ENCODE measurements at places on chromosomes 1 and 21.

DNA sequence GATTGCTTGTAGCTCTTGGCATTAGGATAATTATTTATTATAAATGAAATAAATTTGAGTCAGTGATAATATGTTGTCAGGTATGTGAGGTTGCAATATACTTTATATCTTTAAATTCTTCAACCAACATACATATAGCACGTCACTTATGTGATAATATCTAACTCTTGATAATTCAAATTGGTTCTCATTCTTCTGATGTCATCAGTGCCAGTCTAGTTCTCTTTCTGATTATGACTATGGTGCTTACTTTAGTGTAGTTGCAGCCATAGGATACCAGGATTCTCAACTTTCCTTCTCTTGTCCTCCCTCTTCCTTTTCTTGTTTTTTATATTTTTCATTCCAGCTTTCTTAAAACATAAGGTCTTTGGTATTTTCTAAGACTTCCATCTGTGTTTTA is 34.8 kb upstream of the ATP6V1G3 start:
- no peak for DNase-seq

DNA sequence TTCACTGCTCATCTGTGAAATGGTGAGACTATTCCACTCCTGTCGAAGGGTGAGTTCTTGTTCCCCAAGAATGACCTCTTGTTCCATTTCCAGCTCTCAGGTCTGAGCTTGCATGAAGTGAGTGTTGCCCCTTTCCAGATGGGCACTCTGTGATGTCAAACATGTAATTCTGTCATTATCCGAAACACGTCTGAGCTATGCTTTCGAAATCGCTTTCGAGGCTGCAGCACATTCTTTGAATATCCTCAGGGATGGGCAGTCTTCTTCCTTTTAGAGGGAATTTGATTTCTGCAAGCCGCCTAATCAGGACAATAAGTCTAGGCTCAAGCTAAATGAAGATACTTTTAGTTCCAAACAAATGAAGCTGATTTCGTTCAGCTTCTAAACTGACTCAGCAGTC is 15.1 kb downstream of the NFASC start:
- no peak for DNase-seq

DNA sequence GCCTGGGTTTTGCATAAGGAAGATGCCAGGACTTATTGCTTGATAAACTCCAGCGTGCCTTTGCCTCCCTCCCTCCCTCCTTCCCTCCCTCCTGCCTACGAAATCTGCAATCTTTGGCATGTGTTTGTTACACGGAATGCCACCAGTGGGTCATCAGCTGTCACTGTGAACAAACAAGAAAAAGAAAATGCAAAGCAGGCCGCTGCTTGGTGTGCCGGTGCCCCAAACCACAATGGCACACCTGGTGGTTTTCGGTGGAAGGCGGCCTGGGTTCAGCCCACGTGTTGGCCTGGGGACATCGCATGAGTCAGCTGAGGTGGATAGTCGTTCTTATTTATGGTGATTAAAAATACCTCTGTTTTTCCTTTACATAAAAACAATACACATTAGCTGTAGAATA is 16.3 kb upstream of the IFNLR1 start:
- no peak for DNase-seq

DNA sequence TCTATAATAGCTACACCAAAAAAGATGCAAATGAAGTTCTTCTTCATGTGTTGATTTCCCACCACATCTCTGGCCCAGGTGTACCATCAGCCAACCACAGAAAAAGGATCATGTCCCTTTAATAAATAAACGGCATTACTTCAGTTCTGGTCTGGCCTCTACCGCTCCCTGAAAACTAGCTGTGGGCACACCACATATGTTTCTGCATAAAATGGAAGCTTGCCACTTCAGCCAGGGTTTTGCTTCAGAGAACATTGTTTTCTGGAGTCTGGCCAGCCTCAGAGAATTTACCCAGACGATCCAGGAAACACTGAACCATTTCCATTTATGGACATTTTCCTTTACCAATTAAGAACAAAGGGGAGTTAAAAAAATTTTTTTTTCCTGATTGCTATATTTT is 5.8 kb upstream of the LAMC2 start:
- no peak for DNase-seq

GRCh38 chr21:37916310-37917051 is at the start of gene KCNJ6:
KCNJ6 (minus strand) TSS chr21:37916457; CDS start chr21:37840682, 75,775 bp downstream.
- no peak for DNase-seq

DNA sequence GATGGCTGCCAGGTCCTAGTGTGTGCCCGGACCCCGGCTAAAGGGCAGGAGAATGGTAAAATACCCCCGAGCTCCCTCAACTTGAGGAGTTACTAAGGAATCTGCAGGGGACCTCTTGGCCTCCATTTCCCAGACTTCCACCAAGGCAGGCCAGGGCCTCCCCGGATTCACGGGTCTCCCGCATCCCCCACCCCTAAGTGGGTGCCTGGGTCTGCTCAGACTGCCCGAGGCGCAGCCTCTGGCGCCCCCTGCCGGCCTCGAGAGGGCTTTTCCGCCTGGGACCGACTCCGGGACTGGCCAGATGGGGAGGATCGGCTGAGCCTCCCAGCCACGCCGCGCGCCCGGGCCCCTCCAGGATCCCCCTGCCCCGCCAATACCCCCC is 1.7 kb downstream of the PLEKHG5 start:
- DNase-seq, result no peak

DNA sequence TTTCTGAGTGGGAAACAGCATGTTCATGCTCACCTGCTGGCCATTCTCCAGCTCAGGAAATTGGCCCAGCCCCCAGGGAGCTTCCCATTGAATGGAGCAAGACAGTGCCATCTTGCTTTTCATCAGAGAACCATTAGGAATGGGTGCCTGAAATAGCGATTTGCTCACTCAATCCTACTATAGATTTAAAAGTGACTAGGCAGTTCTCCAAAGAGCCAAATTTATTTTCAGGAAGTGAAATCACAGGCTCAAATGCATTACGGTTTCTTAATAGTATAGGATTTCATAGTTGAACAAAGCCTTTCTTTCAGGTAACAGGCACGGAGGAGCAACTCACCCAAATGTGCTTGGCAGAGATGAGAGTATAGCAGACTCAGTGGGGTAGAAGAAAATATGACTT is 272.1 kb downstream of the GRIK1 start:
- DNase-seq, result no peak

GRCh38 chr21:15278279-15278678 is 213.5 kb upstream of the NRIP1 start:
- no peak for DNase-seq

GRCh38 chr21:41229509-41230248 is 61.7 kb downstream of the BACE2 start:
- DNase-seq, result no peak

- no peak for DNase-seq
Measured at GRCh38 chr1:161676958-161677689, 14.2 kb downstream of the FCGR2B start.

DNA sequence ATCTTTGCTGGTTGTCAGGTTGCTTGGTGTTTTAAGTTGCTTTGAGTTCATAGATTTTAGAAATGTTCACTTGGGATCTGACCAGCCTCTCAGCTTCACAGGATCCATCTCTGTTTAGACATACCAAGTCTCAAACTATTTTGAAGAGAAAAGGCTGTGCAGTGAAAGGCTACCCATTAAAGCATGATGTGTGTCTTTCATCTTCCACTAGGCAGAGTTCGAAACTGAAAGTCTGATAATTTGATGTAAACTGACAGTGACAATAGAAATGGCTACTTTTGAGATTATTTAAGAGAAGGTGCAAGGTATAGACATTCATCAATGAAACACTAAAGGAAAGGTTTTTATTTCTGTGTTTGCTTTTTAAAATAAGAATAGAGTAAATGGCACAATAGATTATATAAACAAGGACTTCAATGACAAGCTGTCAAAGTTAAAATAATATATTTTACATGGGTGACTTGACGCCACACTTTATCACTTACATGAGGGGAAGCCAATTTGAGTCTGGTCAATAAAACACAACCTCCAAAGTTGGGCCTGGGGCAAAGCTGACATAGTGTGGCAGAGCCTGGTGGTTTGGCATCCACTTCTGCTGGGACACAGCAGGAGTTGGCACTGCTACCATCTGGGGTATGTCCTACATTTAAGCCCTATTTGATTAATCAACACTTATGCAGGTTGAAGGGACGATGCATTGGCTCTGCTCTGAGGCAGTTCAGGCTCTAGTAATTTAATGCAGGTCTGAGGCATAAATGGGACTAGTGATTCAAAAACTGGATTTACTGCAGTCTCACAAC is 197.7 kb downstream of the CRB1 start:
- no peak for DNase-seq

DNA sequence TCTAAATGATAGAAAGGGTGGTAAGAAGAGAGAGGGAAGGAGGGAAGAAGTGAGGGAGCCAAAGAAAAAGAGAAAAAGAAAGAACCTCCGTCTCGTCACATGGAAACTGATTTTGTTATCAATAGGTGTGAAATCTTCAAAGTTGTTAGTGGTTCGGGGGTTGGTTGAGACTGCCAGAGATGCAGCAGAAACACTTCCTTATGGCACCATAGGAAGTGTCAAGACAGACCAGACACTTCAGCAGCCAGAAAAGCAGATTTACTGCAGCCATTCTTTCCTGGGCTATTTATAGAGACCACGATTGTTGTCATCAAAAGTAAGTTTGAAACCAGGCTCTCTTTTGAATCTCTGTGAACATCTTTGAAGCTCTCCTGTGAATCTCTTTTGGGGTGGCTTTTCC is 150.5 kb downstream of the PLPPR5 start:
- DNase-seq, result no peak

GRCh38 chr1:92259350-92259749 is 39.4 kb downstream of the GLMN start:
- no peak for DNase-seq

DNA sequence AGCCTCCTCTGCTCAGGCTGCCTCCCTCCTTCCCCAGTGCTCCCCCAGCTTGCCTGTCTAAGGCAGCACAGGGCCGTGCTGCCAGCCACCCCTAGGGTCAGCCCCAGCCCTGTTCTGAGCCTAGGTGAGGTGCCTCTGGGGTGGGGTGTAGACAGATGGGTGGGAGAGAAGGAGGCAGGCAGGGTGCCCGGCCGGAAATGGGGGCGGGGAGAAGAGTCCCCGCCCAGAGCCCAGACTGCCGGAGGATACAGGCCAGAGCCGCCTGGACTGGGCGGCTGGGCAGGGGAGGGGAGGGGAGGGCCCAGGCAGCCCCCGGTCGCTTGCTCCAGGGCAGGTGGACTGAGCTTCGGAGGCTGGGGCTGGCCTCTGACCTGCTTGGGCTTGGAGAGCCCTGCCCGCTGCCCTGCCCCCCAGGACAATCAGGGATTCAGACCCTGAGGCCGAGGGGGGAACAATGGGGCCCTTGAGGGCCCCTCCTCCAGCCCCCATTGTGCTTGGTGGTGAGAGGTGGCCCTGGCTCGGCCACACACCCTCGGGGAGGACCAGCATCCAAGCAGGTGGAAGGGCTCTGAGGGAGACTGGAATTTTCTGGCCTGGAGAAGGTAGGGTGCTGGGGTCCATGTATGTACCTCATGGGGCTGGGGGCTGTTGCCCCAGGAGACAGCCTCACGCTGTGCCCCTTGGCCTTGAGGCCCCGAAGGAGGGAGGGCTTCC is at the start of gene GJC2:
GJC2 (plus strand) TSS at position 525 of the 714 bp plus-strand sequence. CDS start 7,829 bp downstream, outside the sequence.
- DNase-seq, result no peak

GRCh38 chr1:231016966-231017365 is 23.1 kb downstream of the FAM89A start:
- DNase-seq, result no peak

DNA sequence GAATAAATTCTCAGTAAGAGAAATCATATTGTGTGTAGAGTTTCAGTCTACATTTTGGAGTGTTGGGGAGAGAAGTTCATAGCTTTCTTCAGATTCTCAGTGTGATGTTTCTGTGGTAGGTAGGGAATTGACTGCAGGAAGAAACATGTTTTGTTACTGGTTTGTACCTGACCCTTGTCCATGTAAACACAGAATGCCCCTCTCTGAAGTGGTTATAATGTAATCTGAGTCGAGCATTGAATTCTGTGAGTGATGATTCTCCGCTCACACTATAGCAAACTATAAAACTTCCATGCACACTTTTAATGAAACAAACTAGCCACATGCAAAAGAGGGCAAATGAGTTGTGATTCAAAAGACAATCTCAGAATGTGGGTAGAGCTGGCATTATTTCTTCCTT is 433.2 kb downstream of the USP25 start:
- no peak for DNase-seq

DNA sequence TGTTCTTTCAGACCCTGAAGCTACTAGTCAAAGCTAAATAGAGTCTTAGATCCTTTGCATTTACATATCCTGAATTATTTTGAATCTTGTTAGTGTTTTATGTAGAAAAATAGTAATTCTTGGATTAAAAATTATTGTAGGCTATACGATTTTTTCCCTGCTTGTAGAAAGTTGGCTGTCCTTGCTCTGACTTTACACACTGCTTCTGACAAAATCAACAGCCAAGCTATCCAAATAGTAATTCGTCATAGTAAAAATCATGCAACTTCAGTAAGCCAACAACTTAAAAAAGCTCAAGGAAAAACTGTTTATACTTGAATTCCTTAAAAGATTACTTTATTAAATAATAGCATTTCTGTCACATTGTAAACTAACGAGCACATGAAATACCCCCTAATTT is 7.5 kb upstream of the KRTAP23-1 start:
- DNase-seq, result no peak

GRCh38 chr1:920521-920920 is 3.2 kb upstream of the SAMD11 start:
- no peak for DNase-seq

DNA sequence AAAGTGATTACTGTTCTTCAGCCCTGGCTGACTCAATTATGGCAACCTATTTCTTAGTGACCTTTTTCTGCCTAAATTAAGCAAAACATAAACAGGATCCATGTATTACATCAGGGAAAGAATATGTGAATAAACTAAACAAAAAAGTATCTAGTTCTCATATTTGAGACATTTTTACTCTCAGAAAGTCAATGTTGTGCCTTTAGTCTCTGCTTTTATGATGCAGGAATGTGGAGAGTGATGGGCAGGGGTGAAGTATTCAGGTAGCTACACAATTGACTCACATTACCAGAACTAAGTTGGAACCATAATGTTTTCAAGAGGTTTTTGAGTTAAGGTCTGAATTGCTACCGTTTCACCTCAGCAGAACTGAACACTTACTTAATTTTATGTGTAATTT is 462.7 kb upstream of the CXADR start:
- DNase-seq, result no peak

- DNase-seq, result no peak
Measured at GRCh38 chr1:156711011-156711817, 5.8 kb upstream of the CRABP2 start.

GRCh38 chr1:31548907-31549808 is 27.2 kb upstream of the TINAGL1 start:
- DNase-seq, result peak; percentile 84

DNA sequence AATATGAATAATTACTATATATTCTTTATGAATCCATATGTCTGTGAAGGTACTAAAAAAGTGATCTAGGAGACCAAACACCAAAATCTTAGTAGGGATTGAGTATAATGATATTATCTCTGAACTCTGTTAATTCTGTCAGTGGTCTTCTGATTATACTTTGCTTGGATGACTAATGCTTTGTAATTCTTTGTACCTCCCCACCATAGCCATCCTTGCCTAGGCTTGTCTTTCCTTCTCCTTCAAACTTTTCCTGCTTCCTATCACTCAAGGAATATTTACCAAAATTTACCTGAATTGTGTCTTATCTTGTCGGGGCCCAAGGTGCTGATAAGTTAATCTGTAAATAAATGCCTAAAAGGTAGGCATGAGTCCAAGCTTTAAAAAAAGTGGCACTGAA is 845 bp upstream of the RGS5 start:
- DNase-seq, result no peak

All from Panc1 (cell line).